ENCODE measurements at places on chromosomes 11 and 22. TPM values are rescaled to one million over a fixed set of nuclear protein-coding genes. Genes with fewer than 3 reads are reported as not detected.

TYMP gene
- 2.1 TPM for total RNA-seq

DGCR6 gene
- total RNA-seq: 0.44 TPM

KLHL22 gene
- 24.2 TPM for total RNA-seq

PTGDR2 gene
- total RNA-seq: not detected

UBQLNL gene
- 0.28 TPM for total RNA-seq

VSIG10L2 gene
- not detected for total RNA-seq

SIK3 gene
- total RNA-seq: 20.6 TPM

PHLDB1 gene
- total RNA-seq: 183 TPM

DCUN1D5 gene
- total RNA-seq: 52.9 TPM

CST6 gene
- 0.46 TPM for total RNA-seq

SLC43A1 gene
- 11.3 TPM for total RNA-seq

NXPE4 gene
- not detected for total RNA-seq

IRF7 gene
- total RNA-seq: 12.3 TPM

TBC1D22A gene
- total RNA-seq: 32.9 TPM

IGF2 gene
- total RNA-seq: 34.1 TPM

YWHAH gene
- total RNA-seq: 170 TPM

OR51I1 gene
- not detected for total RNA-seq

GRIK4 gene
- 0.74 TPM for total RNA-seq

MTMR3 gene
- 30.1 TPM for total RNA-seq

COPB1 gene
- total RNA-seq: 146 TPM

SCGB1C1 gene
- total RNA-seq: not detected

All from endothelial cell of umbilical vein (primary cell).